ENCODE measurements at places on chromosomes 3 and 15.
A peak's percentile ranks its signal among the peaks of the same experiment; 100 is the strongest.

GRCh38 chr3:15805756-15806266, 8.0 kb upstream of the ANKRD28 start:
- DNase-seq, result no peak

GRCh38 chr3:120764206-120764605, 21.7 kb downstream of the GTF2E1 start:
- DNase-seq, result no peak

- DNase-seq, result no peak
These were observed 55.3 kb downstream of the CLDN1 start for GRCh38 chr3:190266913-190267290.

GRCh38 chr3:43865887-43866528, 175.3 kb downstream of the ABHD5 start:
- DNase-seq, result no peak

DNA sequence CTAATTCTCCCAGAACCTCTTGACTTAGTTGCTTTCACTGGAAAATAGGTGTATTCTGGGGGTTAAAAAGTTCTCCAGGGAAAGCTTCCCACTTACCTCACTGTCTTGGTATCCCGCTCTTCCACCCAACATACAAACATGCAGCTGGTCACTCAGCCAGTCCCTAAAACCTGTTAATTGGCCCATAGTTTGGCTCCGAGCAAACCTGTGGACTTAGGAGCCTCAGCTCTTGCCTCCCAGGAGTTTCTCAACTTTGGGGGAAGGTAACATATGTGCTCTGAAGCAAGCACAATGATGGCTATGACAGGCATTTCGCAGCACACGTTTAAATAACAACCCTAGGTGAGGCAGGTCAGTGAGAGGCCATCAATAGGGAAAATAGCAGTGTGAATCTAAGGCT, 25.8 kb upstream of the LRRFIP2 start:
- DNase-seq, result no peak

GRCh38 chr3:130702985-130703384, 43.6 kb downstream of the PIK3R4 start:
- no peak for DNase-seq

GRCh38 chr3:141538568-141539240, 51.9 kb downstream of the RASA2 start:
- DNase-seq, result no peak

- DNase-seq, result no peak
These were observed 80.0 kb upstream of the EPHA6 start for GRCh38 chr3:96734273-96735009.

- DNase-seq, result no peak
These were observed 69.5 kb upstream of the MBNL1 start for GRCh38 chr3:152199102-152199840.

GRCh38 chr3:195286115-195286872, 15.3 kb upstream of the XXYLT1 start:
- DNase-seq, result no peak

DNA sequence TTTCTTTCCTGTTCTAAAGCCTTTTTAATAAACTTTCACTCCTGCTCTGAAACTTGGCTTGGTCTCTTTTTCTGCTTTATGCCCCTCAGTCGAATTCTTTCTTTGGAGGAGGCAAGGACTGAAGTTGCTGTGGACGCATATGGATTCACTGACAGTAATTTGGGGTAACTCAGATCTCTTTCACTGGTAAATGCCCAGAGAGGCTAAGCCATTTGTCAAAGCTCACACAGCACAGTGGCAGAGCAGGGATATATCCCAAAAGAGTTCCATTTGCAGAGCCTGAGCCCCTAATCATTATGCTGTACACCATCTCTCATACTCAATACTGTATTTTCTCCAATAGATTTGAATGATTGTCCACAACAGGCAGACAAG, 72.3 kb upstream of the GALNT15 start:
- DNase-seq, result no peak

GRCh38 chr3:195522254-195523023, 20.7 kb downstream of the PPP1R2 start:
- no peak for DNase-seq

- no peak for DNase-seq
These were observed 98.6 kb downstream of the RPL39L start for GRCh38 chr3:187040516-187041361.

DNA sequence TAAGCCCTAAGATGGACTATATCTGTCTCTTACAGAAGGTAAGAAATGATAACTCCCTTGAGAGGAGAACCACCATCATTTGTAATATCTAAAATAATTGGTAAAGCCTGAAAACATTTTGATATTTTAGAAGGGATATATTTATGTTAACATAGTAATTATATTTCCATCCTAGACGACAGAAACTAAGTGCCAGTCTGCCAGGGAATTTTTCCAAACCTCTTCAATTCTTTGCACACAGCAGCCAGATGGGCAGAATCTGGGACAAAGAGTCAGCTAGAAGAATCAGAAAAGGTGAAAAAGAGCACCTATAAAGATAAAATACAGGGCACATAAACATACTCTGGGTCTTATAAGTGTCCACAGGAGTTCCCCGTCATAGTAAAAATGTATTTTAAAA, 70.0 kb upstream of the CBLB start:
- no peak for DNase-seq

DNA sequence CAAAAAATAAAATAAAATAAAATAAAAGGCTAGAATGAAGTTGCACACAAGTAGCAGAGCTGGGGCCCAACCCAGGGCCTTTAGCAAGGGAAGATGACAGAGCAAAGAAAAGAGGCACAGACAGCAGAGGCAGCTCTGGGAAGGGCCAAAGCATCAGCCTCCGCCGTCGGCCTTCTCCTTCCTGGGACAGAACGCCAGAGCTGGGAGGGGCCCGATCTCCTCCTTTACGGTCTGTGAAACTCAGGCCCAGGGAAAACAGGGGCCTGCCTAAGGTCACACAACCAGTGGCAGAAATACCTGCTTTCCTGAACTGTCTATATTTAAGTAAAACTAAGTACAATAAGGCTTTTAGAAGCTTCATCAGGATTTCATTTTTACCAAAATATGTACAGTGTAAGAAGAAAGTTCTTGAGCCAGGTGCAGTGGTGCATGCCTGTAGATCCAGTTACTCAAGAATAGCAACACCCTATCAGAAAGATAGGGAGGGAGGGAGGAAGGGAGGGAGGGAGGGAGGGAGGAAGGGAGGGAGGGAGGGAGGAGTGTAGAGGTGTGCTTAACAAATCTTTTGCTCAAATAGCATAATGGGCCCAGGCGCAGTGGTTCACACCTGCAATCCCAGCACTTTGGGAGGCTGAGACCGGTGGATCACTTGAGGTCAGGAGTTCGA, 43.0 kb upstream of the MUC4 start:
- DNase-seq, result no peak

GRCh38 chr15:51281368-51281967, 56.9 kb downstream of the CYP19A1 start:
- DNase-seq, result no peak

GRCh38 chr3:43102773-43103480, 3.0 kb downstream of the POMGNT2 start:
- no peak for DNase-seq

DNA sequence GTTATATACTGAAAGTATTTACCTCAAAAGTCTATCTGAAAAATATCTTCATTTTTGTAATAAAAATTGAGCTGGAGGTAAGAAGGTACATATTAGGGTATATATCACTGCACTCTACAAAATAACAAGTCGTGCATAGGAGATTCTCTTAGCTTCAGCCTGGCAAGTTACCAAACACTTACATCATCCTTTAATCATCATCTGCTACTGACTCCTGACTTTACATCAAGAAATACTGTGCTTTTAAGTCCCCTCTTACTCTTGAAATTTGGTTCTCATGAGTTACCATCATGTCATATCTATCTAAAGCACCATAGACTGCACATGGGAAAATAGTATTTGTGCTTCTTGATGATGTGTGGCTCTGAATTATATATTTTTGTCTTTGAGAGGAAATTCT, 50.8 kb downstream of the LYSMD4 start:
- no peak for DNase-seq

- DNase-seq, result no peak
These were observed 137.7 kb upstream of the ZPLD1 start for GRCh38 chr3:102297072-102297658.

- DNase-seq, result no peak
These were observed 9.0 kb upstream of the COPG1 start for GRCh38 chr3:129240436-129240835.

DNA sequence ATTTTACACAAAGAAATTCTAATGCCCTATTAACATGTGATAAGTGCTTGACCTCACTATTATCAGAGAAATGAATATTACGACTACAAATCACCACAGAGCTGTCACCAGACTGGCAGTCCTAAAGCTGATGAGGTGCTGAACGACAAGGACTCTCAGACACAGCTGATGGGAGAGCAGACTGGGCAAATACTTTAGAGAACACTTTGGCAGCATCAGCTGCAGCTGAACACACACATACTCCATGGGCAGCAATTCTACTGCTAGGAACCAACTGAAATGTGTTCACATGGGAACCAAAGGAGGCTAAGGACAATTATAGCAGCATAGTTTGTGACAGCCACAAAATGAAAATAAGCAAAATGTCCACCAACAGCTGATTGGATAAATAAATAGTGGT, 45.5 kb downstream of the SUSD5 start:
- no peak for DNase-seq

- no peak for DNase-seq
These were observed 39.3 kb downstream of the PLD1 start for GRCh38 chr3:171770689-171771620.

GRCh38 chr3:162117961-162118360, 621.4 kb downstream of the OTOL1 start:
- no peak for DNase-seq

GRCh38 chr15:70109978-70110377, 12.3 kb upstream of the TLE3 start:
- no peak for DNase-seq

GRCh38 chr15:63211549-63211948, 22.1 kb downstream of the RAB8B start:
- no peak for DNase-seq

DNA sequence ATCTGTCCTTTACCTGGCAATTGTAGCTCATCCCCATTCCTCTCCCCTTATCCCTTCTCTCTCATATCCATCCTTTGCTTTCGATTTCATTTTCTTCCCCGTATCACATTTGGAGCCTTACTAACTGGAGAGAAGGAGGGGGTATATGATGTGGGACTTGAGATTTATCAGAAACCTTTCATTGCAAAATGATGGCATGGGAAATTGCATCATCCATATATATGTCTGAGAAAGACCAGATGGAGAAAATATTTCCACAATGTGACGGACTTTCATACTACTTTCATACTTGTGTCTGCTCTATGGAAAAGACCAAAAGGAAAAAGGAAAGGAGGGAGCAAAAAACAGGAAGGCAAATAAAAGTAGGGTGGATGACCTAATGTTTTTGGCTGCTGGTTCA, 675.2 kb downstream of the AGBL1 start:
- DNase-seq, result no peak

DNA sequence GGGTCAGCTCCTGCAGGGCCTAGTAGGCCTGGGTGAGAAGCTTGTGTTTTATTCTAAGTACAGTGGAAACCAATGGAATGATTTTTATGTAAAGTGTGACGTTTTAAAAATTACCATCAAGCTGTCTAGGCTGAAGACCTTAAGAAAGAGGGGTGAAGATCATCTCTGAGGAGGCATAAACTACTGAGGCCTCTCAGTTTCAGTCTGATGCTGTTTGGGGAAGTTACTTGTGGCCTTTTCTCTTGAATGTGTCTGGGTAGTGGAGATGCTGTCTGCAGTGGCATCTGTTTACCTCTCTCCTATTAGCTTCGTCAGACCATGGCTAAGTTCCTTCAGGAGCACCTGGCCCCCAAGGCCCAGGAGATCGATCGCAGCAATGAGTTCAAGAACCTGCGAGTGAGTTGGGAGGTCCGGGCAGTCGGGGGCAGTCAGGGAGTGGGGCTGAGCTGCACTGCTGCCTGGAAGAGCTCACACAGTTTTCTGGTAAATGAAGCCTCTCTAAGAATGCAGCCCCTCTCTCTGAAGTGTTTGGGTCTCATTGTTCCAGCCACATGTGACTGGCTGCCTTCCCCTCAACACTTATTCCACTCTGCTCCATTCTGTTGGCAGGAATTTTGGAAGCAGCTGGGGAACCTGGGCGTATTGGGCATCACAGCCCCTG, 1.9 kb downstream of the IVD start:
- no peak for DNase-seq

- no peak for DNase-seq
These were observed 856.8 kb downstream of the OTOL1 start for GRCh38 chr3:162353414-162353813.

DNA sequence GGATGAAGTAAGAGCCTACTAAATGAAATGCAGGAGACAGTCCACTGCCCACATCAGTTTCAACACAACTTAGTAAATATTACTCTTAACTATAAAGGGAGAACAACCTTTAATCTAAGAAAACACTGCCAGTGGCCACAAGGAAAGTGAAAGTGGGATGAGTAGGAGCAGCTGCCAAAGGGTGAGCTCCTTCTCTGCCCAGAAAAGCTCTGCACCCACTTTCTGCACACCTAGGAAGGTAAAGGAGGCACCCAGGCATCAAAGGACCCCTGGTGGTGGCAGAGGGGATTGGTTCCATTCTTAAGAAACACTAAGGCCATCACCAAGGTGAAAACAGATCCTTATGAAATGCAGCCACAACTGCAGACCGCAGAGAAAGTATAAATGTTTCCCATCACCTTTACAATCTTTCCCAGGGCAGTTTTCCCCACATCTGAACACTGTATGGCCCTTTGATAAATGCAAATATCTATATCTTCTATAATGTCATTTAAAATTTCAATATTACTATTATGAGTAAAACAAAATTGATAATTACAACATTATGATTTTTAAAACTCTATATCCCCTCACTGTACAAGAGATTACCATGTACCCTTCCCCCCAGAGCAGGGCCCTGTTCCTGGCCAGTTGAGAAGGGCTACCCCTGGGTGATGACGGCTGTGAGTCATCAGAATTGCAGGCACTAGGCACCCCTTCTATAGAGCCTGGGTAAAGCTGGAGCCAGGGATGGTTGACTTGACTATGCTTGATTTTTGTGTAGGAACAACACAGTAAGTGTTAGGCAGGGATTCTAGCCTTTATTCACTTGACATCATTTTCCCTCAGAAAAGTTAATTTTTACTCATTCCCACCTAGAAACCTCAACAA, 92.0 kb downstream of the SNRK start:
- DNase-seq, result peak; percentile 27

DNA sequence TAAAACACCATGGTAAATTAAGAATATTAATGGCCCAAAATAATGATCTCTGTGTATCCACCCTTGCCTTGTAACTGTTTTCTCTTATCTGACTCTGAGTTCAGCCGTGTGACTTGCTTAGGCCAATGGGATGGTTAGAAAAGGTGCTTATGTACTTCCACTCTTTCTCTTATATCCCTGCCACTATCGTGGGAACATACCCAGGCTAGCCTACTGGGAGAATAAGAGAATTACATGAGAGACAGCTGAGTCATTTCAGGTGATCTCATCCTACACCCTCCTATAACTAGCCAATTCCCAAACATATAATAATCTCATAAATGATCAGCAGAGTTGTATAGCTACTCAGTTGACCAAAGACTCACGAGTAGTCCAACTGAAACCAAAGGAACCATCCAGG, 98.3 kb upstream of the ABI3BP start:
- DNase-seq, result no peak

GRCh38 chr3:127371334-127371733, 83.5 kb upstream of the PRR20G start:
- no peak for DNase-seq
